ENCODE measurements at places on chromosomes 1 and 21.

DNA sequence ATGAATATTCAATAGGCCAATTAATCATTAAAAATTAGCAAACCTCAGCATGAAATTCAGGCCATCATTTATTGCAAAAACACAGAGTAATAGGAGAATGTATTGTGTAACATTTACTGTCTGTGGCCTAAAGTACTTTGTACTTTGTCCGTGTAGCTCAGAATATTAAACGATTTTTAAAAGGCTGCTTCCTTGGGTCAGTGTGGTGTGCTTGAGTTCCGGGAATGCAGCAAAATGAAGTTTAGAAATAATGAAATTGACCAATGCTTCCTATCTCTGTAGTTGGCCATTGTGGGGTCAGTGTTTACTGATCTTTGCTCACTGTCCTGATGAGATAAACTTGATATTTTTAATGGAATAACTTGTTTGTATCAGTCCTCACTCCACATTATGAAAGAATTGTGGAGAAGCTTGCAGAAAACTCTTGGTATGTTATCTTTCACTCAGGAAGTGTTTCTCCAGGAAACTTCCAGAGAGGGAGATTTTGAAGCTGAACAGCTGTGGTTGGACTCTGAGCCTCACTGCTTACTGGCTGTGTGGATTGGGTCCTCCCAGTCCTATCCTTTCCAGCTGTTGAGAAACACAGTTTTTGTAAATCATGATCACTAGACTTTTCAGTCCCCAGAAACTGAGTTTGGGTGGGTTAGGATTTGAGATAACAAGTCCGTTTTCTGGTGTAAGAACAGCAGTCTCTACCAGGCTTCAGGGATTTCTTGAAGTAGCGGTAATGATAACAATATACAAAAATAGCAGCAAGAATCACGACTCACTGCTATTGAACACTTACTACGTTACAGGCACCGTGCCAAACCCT lies 19.2 kb upstream of the MTARC1 start:
- DNase-seq, result no peak

- DNase-seq, result no peak
Observed at GRCh38 chr1:5748286-5749225, 243.7 kb downstream of the NPHP4 start.

DNA sequence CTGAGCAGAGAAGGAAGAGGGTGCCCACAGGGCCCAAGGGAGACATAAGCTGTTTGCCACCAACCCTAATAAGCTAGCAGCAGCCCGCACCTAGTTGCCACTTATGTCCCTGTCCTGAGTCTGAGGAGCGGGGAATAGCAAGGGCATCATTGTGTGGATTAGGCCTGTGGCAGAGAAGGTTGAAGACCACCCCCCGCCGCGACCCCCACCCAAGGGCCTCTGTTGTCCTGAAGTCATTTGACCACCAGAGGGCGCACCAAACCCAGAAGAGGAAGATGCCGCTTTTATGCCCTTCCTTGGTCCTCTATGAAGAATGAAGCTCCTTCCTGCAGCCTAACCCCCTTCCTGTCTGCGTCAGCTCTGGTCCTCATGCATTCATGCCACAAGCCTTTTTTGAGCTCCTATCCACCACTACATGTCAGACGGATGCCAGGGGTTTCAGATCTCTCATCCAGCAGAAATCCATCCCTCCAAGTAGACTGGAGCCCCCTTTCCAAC lies 16.6 kb downstream of the RHBG start:
- no peak for DNase-seq

GRCh38 chr1:22112554-22112953 lies 30.3 kb downstream of the WNT4 start:
- no peak for DNase-seq

DNA sequence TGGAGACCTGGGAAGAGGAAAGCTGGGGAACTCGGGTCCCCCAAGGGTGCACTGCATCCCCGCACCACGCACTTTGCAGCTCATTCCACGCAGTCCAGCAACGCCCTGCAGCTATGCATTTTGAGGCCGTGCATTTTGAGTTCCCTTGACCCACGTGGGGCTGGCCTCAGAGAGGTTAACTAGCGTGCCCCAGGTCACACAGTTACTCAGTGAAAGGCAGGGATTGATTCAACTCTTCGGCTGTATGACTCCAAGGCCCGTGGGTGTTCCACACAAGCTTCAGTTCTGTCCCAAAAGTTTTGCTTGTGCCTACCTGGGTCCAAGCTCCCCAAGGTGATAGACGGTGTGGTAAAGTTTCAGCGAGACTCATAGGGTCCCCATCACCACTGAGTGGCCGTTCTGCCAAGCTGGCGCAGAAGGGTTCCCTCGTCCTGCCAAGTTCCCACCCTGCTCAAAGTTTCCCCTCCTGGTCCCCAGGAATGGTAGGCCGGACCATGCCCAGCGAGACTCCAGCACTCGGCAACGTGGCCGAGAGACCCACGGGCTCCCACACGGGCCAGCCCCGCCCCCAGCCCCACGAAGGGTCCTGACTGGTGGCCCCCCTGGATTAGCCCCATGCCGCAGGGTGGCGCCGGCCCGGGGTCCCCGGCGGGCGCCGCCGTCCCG lies 611 bp downstream of the HSPG2 start:
- no peak for DNase-seq

DNA sequence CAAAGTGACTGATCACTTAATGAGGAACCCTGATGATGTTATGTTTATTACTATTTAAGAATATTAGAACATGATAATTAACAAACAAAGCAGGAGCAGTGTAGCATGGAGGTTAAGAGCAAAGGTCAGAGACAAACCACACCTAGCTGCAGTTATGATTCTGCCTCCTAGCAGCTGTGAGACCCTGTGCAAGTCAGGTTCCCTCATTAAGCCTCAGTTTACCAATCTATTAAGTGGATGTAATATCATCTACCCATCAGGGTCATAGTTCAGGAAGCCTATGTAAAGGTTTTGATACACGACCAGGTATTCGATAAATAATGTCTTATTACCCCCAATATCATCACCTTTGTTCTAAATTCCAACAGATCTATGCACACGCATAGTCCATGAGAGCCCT lies 32.0 kb downstream of the DUSP10 start:
- DNase-seq, result no peak

- DNase-seq, result no peak
Observed at GRCh38 chr1:172069534-172069933, 228.2 kb downstream of the DNM3 start.

- peak; percentile 83 for DNase-seq
Observed at GRCh38 chr1:1373815-1374588, 1.0 kb downstream of the AURKAIP1 start.

- no peak for DNase-seq
Observed at GRCh38 chr1:225844236-225845061, 34.5 kb downstream of the EPHX1 start.

DNA sequence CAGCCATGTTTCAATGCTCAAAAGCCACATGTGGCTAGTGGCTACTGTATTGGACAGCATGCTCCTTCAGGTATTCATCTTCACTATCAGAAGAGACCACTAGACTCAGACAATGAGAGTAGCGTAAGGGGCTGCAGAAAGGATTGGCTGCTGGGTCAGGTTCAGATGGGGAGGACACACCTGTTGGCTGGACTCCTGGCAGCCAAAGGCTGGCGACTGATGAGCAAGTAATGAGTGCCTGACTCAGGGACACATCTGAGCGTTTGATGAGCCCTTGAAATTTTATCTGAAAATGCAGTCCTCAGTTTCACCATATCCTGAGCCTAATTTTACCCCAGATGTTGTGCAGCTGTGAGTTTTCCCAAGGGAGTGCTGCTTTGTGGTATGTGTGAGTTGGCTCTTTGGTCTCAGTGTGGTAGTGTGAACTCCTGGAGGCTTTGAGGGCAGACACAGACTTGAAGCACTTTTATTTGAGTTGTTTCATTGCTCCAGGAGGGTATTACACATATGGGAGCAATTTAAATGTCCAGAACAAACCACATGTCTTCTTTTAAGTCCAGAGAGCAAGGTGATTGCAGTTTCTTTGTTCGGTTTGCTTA lies 9.6 kb downstream of the ST6GALNAC3 start:
- no peak for DNase-seq

GRCh38 chr1:3831689-3832088 lies 25.3 kb downstream of the CEP104 start:
- DNase-seq, result no peak

DNA sequence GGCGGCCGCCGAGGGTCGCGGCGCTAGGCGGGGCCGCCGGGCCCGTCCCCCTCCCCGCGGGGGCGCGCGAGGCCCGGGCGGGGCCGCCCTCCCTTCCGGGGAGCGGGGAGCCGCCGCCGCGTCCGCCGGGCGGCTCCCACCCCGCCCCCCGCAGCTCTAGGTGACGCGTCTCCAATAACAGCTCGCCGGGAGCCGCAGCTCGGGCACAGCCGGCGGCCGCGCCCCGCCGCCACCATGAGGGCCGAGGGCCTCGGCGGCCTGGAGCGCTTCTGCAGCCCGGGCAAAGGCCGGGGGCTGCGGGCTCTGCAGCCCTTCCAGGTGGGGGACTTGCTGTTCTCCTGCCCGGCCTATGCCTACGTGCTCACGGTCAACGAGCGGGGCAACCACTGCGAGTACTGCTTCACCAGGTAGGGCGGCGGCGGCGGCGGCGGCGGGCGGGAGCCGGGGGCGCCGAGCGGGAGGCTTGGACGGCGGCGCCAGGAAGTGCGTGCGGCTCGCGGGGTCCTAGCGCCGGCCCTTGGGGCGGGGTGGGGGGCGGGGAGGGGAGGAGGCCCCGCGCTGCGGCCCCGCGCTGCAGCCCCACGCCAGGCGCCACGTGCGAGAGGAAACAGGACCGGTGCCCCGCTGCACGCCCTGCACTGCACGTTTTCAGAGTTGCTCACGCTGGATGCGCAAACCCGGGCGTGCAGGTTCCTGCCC lies at the start of gene SMYD2:
Gene SMYD2 (plus strand): TSS at position 139 of the 699 bp plus-strand sequence. CDS start 96 bp downstream, at position 235.
- DNase-seq, result no peak

- DNase-seq, result no peak
Observed at GRCh38 chr1:218699421-218699820, 354.3 kb downstream of the TGFB2 start.

DNA sequence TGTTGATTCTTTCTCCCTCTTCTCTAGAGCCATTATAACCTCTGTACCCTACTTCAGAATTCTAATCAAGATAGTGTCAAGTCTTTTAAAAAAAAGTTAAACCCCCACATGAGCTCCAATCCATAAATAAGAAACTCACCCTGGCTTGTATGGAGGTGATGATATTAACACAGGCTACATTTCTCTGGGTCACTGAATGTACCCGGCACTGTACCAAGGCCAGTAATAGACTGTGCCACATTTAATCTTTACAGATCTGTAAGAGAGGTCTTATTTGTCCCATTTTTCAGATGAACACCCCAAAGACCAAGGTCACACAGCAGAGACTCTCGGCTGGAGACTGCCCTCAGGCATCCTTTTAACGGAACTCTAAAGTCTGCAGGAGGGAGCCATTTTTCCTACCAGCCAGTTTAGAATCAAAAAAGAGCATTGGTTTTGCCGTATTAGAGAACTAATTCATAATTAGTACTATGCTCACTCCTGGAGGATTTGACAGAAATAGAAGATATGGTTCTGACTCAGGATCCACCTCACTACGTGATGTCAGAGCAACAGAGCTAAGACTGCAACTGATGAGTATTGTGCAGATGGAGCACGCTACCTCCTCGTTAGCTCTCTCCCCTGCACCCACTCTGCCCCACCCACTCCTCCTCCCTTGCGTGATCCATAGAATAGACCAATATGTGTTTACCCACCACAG lies 217.2 kb upstream of the HOOK1 start:
- DNase-seq, result no peak

- no peak for DNase-seq
Observed at GRCh38 chr1:92186081-92186480, 31.6 kb upstream of the C1orf146 start.

DNA sequence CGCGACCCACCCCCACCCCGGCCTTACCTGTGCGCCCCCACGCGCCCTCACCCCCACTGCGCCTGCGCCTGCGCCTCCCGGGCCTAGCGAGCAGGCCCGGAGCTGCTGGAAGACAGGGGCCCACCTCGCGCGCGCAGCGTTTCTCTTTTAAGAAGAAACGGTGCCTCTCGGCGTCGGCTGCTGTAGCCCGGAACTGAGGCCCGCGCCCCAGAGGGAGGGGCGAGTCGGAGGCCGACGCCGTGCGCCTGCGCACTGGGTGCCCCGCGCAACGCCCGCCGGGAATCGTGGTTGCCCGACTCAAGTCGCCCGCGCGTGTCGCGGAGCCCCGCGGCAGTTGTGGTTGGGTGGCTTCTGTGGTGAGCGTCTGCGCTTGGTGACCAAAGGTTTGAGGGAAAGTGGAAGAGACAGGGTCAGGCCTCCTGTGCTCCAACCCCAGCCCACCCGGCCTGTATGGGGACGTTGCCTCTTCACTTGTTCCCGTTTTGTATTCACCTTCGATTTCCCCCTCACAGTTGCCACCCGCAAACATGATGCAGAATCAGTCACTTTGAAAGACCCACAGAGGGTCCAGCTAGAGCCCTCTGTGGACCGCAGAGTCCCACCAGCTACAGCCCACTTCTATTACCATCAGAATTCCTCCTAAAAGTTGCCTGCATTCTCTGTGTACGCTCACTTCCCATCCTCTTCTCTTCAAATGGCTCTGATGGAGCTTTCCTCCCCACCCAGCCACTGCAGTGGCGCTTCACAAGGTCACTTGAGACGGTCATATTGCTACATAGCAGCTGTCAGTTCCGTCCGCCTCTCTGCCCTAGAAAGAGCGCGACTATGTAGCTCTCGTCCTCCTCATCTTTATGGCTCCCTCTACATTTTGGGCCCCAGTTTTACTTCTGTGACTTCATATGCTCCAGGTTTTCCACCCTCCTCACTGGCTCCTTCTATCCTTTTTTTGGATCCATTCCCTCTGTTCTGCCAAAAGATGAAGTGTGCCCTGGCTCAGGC lies at the start of gene ZNF692:
Gene ZNF692 (minus strand): TSS at position 195 of the 999 bp plus-strand sequence. CDS start 776 bp downstream, outside the sequence.
- DNase-seq, result no peak

DNA sequence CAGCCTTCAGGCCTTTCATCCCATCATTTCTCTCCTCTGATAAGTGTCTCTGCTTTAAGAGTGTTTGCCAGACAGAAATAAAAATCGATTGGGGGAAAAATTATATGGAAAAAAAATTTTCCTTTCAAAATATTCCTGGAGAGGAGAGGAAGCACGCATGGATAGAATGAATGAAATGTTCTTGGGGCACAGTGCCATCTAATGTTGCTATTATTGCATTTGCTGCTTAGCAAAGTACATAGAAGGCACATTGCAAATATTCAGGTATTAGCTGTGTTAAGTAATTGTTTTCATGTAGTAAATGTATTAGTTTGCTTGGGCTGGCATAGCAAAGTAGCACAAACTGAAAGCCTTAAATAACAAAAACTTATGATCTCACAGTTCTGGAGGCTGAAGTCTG lies 18.1 kb downstream of the B3GALT5 start:
- DNase-seq, result no peak

DNA sequence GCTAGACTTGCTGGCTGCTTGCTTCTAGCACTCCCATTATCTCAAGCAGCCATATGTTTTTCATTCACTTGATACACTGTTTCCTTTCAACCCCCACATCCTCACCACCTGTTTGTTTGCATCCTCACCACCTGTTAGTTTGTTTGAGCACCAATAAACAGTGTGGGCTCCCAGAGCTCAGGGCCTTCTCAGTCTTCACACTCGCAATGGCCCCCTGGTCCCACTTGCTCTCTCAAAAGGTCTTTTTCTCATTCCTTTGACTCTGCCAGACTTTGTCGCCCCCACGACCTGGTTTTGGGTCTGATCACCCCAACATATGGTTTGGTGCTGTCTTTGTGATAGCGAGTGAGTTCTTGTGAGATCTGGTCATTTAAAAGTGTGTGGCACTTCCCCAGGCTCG lies 6.2 kb upstream of the PADI4 start:
- DNase-seq, result no peak

- no peak for DNase-seq
Observed at GRCh38 chr1:40802078-40802741, 18.6 kb downstream of the KCNQ4 start.
